ENCODE measurements at places on chromosomes 11 and 22.

DNA sequence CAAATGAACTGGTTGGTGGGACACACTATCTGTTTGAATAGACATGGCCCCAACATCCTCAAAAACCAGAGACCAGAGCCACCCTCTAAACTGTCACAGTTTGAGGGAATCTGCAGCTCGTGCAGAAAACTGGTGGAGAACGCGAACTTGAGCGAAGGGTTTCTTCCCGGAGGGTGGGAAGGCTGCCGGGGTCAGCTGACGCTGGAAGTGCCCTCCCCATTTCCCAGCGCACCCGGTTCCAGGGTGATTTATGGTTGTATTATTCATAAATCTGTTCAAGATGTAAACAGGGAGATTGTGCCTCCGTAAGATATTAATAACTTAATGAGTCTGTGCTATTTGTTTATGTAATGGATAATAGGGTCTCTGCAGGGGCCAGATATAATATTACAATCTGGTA is 1396.7 kb downstream of the BRD1 start:
- DNase-seq = no peak

DNA sequence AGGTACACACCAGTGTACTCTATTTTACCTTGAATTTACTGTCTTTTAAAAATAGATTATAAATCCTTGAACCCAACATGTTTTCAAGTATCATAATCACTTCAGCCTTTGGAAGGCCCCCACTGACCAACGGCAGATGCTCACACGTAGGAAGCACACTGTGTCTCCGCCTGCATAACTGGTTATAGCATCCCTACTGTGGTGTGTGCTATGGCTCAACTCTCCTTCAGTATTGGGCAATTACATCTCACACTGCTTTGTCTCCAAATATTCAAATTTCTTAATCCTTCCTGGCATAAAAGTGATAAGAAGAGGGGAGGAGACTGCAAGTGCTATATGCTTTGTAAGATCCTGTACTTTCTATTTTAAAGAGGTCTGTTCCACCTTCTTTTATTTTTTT is 165.7 kb downstream of the CADM1 start:
- no peak for DNase-seq

DNA sequence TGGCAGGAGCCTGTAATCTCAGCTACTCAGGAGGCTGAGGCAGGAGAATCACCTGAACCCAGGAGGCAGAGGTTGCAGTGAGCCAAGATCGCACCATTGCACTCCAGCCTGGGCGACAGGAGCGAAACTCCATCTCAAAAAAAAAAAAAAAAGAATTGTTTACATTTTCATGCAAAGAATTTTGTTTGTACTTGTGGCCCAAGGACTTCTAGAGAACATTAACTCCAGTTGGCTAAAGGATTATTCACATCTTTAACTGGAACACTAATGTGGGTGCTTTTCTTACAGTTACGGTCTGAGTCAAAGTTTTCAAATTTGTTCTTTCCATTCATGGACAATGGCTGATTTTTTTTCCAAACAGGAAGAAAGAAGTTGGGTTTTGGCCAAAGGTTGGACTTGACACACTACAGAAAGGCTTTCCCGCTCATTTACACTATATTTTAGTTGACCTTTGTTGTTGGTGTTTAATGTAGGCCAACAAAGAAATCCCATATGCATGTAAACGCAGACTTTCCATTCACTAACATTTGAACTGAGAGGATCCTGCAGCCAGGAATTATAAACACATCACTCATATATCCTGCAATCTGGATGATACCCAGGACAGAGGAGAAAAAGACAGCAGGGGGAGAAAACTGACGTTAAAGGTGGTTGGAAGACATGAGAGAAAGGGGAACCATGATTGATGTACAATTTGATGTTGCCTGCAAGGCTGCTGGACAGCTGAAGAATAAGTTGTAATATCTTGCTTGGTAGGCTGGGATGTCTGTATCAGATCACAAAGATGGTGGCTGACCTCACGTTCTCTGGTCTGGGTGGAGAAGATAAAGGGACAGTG is 13.1 kb downstream of the POU2AF1 start:
- DNase-seq = no peak

GRCh38 chr11:9660886-9661285 is 3.0 kb upstream of the SWAP70 start:
- peak; percentile 7 for DNase-seq

DNA sequence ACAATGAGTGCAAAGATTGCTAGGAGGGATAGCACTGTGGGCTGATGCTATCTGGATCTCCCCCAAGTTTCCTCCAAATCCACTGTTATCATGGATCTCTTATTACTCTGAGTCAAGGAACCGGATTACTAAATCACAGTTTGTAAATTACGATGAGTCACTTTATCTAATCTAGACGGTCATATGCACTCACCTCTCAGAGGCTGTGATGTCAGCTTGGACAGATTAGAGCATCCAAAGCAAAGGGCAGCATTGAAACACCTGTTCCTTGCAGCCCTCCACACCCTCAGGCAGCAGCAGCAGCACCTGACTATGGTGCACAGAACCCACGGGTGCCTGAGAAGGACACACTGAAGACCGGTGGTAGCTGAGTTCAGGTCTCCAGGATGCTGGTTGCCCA is 14.0 kb upstream of the POU2AF1 start:
- no peak for DNase-seq

DNA sequence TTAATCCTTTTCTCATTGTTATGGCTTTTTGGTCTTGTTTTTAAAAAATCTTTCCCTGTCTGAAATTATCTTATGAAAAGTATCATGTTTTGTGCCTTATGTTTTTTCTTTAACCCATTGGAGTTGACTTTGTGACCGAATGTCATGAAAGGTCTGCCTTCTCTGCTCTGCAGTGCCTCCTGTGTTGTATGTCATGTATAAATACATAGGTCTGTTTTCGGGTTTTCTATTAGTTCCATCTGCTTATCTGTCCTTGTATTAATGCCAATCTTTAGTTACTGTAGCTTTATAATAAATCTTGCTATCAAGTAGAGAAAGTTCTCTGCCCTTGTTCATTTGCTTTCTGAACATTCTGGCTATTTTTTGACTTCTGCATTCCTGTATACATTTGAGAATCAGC is 73.0 kb downstream of the ZBTB44 start:
- DNase-seq = no peak

GRCh38 chr11:19691815-19692500 is 20.7 kb upstream of the NAV2 start:
- DNase-seq = peak; percentile 74

DNA sequence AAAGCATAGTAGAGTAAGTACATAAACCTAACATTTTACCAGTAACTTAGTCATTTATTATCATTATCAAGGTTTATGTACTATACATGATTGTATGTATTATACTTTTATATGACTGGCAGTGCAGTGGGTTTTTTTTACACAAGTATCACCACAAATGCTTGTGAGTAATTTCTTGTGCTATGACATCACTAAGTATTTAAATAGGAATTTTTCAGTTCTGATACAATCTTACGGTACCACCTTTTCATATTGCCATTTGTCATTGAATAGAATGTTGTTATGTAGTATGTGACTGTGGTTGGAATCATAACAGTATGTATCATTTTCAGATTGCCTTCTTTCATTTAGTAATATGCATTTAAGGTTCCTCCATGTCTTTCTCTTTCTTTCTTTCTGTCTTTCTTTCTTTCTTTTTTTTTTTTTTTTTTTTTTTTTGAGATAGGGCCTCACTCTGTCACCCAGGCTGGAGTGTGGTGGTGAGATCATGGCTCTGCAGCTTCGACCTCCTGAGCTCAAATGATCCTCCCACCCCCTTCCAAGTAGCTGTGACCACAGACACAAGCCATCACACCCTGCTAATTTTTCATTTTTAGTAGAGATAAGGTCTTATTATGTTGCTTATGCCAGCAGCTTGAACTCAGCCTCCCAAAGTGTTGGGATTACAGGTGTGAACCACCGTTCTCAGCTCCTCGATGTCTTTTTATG is 18.6 kb downstream of the ATM start:
- no peak for DNase-seq

DNA sequence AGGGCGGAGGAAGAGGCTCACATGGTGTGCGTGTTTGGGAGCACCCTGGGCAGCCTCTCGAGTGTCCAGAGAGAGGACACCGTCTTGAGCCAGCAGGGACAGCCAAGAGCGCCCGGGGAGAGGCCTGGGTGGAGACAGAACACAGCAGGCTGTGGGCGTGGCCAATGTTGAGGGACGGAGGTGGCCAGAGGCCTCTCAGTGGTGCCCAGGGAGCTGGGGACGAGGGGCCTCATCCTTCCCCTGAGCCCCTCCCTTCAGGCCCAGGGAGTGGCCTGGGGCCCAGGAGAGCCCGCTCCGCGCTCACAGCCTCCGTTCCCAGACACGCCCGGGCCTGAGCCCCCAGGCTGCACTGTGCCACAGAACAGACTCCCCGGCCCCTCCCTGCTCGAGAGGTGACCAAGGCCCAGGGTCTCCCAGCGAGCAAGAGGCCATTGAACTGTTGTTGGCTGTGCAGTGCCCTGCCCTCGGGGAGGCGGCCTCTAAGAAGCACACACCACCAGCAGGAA is 48.4 kb downstream of the CDKN1C start:
- DNase-seq = no peak

DNA sequence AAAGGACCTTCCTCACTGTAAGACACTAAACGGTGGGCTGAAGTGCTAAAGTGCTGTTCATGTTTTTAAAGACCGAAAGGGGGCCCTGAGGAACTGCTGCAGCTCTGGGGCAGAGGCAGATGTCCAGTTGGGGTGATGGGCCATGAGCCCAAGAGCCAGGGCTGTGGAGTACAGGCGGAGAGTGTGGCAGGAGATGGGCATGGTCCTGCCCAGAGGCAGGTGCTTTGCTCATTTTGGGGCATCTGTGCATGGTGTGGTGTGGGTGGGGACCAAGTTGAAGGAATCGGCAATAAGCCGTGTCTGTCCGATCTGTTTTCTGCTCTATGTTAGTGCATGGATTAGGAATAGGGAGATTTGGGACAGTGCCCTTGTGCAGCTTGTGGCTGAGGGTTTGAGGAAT is 258.3 kb downstream of the NTM start:
- DNase-seq = no peak

DNA sequence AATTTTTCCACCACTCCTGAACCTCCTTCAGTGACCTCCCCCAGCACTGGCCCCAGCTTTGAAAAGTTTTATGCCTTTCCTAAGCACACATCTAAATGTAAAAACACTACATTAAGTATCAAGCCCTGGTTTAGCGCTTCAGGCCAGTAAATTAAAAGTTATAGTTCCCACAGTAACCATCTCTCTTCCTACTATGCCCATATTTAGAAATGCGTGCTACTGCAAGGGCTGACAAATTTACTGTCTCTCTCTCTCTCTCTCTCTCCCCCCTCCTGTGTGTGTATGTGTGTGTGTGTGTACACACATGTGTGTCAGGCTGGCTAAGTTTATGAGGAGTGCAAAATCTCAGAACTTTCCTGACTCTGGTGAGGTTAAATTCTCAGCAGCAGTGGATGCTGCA is 231.4 kb downstream of the LARGE1 start:
- DNase-seq = no peak
